ENCODE measurements at places on chromosomes 1 and 21. TPM values are rescaled to one million over a fixed set of nuclear protein-coding genes. Genes with fewer than 3 reads are reported as not detected.
A peak's percentile ranks its signal among the peaks of the same experiment; 100 is the strongest.

The GREM2 gene
- total RNA-seq: 0.91 TPM

The PDZK1IP1 gene
- total RNA-seq: 12.4 TPM

The KCNA2 gene
- 0.06 TPM for total RNA-seq

The SLX9 gene
- total RNA-seq: 19.8 TPM

The RAB7B gene
- 1.5 TPM for total RNA-seq

- no peak overlapping the region for H3K4me3 ChIP-seq
- no peaks in the 10 kb centered on the region for H3K27me3 ChIP-seq
- no peak overlapping the region for H3K27ac ChIP-seq
- no peaks in the 10 kb centered on the region for H3K36me3 ChIP-seq
- H3K4me1 ChIP-seq: no peaks in the 10 kb centered on the region
- DNase-seq: no peak
Measured at GRCh38 chr1:19581381-19581780, 62.7 kb upstream of the NBL1 start.

DNA sequence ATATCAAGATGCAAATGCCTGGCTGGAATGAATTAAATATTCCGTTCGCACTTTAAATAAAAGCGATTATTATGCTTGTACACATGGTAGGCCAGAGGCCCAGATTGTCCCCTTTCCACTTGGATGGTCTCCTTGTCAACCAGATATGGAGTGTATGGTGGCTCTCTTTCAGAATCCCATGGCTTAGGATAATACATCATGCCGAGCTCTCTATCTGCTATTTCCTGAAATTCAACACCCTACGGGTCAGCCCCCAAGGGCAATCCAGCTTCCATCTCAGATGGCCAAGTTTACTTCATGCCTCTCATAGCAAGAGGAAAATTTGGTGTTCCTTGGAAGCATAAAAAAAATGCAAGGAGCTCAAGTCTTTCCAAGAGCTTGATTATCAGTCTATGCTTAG, 25.4 kb upstream of the FMO1 start:
- H3K27ac ChIP-seq: no peak overlapping the region
- no peak for DNase-seq
- H3K27me3 ChIP-seq: no peaks in the 10 kb centered on the region
- H3K4me3 ChIP-seq: no peak overlapping the region

DNA sequence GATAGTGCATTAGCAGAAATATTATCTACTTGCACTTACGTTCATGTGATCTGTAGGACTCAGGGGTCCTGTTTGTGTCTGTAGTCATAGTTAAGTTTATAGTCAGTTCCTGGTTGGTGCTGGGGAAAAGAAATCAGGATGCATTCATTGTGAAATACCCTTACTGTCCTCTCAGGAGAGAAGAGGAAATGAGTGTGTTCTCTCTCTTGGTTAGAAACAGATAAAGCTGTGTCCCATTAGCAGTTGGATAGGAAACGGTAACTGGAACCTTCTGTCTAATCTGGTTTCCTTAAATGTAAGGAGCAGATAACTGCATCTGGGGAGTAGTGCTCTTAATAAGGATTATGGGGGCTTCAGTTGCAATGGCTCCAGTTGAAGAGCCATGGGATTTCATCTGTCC, 8.9 kb downstream of the SDCCAG8 start:
- no peaks in the 10 kb centered on the region for H3K27me3 ChIP-seq
- H3K27ac ChIP-seq: no peak overlapping the region
- H3K36me3 ChIP-seq: no peaks in the 10 kb centered on the region
- no peak for DNase-seq
- H3K4me1 ChIP-seq: peaks cover 8% of the 10 kb centered on the region

- H3K36me3 ChIP-seq: no peaks in the 10 kb centered on the region
Measured at GRCh38 chr1:16054598-16055540, 11.3 kb downstream of the CLCNKB start.

GRCh38 chr1:60880202-60880601, 202.2 kb upstream of the NFIA start:
- DNase-seq: no peak
- no peak overlapping the region for H3K4me3 ChIP-seq
- no peaks in the 10 kb centered on the region for H3K27me3 ChIP-seq
- H3K36me3 ChIP-seq: no peaks in the 10 kb centered on the region
- no peaks in the 10 kb centered on the region for H3K4me1 ChIP-seq
- H3K27ac ChIP-seq: no peak overlapping the region

DNA sequence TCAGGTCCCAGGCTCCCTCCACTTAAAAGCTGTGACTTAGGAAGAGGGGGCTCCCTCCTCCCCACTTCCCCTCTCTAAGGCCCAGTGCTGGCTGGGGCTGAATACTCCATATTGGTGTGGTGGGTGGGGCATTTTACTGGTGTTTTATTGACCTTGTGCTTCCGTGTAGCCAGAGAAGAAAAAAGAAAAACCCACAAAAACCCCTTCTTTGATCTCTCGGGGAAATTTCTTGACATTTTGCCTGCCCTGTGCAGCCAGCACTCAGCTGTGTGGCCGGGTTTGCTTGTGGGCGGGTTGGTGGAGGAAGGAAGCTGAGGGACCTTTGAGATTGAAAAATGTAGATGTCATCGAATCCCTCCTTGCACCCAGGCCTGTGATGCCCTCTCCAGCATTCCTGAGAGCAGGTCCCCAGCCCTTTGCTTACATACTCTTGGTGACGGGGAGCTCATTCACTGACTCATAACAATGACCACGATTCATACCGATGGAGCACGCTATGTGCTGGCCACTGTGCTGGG, 24.8 kb downstream of the TNFRSF8 start:
- no peaks in the 10 kb centered on the region for H3K36me3 ChIP-seq
- no peaks in the 10 kb centered on the region for H3K27me3 ChIP-seq
- H3K4me3 ChIP-seq: no peak overlapping the region
- DNase-seq: no peak
- H3K27ac ChIP-seq: no peak overlapping the region

GRCh38 chr1:62877579-62877978, 93.6 kb downstream of the ATG4C start:
- DNase-seq: no peak
- no peaks in the 10 kb centered on the region for H3K4me1 ChIP-seq
- H3K27me3 ChIP-seq: no peaks in the 10 kb centered on the region
- no peaks in the 10 kb centered on the region for H3K36me3 ChIP-seq
- no peak overlapping the region for H3K27ac ChIP-seq

GRCh38 chr1:160179336-160179735, 11.0 kb upstream of the CASQ1 start:
- no peak overlapping the region for H3K4me3 ChIP-seq
- H3K4me1 ChIP-seq: no peaks in the 10 kb centered on the region
- no peaks in the 10 kb centered on the region for H3K36me3 ChIP-seq

- H3K27me3 ChIP-seq: no peaks in the 10 kb centered on the region
- no peaks in the 10 kb centered on the region for H3K36me3 ChIP-seq
- DNase-seq: no peak
- peaks cover 14% of the 10 kb centered on the region for H3K4me1 ChIP-seq
- H3K27ac ChIP-seq: peak overlapping the region; percentile 7
Measured at GRCh38 chr1:19648689-19649088, 4.6 kb downstream of the NBL1 start.

- H3K36me3 ChIP-seq: no peaks in the 10 kb centered on the region
- H3K4me3 ChIP-seq: no peak overlapping the region
- no peaks in the 10 kb centered on the region for H3K27me3 ChIP-seq
Measured at GRCh38 chr1:23506376-23507107, 22.6 kb upstream of the ASAP3 start.

DNA sequence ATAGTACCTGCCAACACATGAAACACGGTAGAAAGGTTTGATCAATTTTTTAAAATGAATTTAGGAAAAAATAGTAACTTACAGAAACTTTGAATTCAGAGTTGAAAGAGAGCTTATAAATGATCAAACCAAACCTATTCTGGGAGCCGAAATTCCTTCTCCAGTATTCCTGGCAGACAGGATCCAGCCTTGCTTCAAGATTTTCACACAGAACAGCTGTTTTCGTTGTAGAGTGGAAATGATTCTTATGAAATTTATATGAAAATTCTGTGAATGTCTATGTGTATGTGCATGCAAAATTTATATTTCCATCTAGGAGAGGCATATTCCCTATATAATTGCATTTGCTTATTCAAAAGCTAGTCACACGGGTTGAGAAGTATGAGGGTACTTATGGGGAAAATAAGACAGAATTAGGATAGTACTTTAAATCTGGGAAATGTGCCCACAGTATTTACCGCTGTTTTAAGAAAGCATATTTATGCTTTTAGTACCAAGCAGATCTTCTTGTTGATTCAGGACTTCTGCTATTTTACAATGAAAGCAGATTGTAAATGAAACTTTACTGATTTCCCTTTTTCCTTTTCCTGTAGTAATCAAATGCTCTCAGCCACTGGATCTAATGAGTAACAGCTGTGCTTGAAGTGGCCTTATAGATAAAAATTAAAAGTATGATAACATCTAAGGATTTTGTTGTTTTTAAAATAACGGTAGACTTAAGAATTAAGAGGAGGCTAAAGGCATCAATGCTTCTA, 30.4 kb downstream of the PRRX1 start:
- no peak overlapping the region for H3K27ac ChIP-seq
- no peak overlapping the region for H3K4me3 ChIP-seq
- DNase-seq: no peak
- H3K36me3 ChIP-seq: no peaks in the 10 kb centered on the region
- no peaks in the 10 kb centered on the region for H3K27me3 ChIP-seq

- peaks cover 77% of the 10 kb centered on the region for H3K4me1 ChIP-seq
- H3K4me3 ChIP-seq: no peak overlapping the region
- peak overlapping the region; percentile 92 for H3K27ac ChIP-seq
- peak; percentile 97 for DNase-seq
- no peaks in the 10 kb centered on the region for H3K27me3 ChIP-seq
Measured at GRCh38 chr1:21324368-21325141, 34.3 kb upstream of the ECE1 start.

DNA sequence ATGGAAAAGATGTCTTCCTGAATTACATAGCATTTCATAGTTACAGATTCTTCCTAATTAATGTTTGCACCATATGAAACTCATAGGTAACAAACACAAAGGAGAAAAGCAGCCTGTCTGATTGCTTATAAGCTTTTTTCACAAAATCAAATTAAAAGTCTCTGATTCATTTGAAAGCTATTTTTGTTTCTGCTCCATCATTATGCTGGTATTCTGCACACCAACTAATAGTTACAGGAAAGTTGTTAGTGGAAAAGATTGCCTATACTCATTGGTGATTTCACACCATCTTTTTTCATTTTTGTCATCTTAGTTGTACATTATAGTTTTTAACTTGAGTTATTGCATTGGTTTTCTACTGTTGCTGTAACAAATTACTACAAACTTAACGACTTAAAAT, 70.0 kb downstream of the PRKAA2 start:
- DNase-seq: no peak
- no peak overlapping the region for H3K27ac ChIP-seq
- no peaks in the 10 kb centered on the region for H3K4me1 ChIP-seq
- H3K27me3 ChIP-seq: peaks cover 3% of the 10 kb centered on the region

Data from adrenal gland (tissue), 19 donors.